ENCODE measurements at places on chromosomes 5 and 9.
A peak's percentile ranks its signal among the peaks of the same experiment; 100 is the strongest.

GRCh38 chr9:124514125-124514524, 6.9 kb upstream of the NR5A1 start:
- DNase-seq: no peak

DNA sequence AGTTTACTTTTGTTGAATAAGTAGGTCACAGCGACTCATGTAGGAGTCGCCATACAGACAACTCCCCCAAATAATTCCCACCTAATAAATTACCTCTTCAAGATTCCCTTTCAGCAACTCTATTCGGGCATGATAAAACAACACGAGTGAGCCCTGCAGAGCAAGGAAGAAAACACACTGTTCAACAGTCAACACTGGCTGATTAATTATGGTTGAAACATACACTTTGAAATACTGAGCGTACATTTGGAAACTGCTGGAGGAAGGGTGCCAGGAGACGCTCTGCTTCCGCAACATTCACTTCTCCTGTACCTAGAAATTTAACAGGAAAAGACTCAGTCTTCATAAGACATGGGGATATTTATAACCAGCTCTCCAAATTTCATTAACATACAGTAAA, 117.5 kb downstream of the TTC39B start:
- no peak for DNase-seq

GRCh38 chr9:101566904-101567724, 27.7 kb downstream of the PPP3R2 start:
- DNase-seq: no peak

- no peak for DNase-seq
These were observed 48.7 kb downstream of the TIMD4 start for GRCh38 chr5:156914371-156914737.

- no peak for DNase-seq
These were observed 3.1 kb downstream of the GFRA3 start for GRCh38 chr5:138271281-138271680.

DNA sequence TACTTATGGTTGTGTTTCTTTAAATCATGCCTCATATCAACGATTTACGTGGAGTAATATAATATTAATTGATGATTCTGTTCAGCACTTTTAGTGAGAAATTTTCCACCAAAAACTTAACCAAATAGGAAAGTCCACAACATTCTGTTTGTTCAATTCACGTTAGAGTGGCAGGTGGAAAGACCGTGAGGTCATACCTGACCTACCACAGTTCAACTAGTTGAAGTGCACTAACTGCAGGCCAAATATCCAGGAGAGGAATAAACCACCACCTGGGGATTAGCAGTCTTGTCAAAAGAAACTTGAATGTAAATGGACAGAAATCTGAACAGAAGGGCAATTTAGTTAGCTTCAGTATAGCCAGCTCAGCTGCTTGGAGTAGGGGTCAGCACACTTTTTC, 577.7 kb downstream of the KIF4B start:
- DNase-seq: no peak

DNA sequence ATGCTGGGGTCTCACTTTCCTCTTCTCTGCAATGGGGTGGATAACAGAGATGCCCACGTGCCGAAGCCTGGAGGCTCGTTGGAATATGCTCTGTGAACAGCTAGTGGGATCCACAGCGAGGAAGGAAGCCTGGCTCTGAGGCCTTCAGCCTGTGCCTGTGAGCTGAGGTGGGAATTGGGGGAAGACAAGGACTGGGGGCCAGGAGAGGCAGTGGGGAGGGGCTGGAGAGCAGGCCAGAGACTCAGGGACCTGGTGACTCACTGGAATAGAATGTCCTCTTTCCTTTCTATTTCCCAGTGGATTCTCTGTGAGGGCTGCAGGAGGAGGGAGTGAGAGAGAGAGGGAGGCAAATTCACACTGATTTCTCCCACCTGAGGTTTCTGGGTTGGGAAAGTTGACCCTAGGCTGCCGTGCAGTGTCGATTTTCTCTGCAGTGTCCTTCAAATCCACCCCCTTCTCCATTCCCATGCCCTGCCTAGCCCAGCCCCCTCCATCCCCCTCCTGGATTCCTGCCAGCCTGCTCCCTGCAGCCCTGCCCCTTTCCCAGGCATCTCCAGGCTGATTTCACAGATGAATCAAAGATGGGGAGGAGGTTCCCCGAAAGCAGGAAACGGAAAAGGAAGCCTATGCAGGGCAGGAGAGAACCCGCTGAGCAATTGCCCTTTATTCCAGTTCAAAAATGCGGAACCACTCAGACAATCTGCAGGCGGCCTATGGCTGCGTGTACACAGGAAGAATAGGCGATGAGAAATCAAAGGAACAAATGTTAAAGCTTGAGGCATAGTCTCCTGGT, 1.4 kb upstream of the SPAAR start:
- peak; percentile 79 for DNase-seq

DNA sequence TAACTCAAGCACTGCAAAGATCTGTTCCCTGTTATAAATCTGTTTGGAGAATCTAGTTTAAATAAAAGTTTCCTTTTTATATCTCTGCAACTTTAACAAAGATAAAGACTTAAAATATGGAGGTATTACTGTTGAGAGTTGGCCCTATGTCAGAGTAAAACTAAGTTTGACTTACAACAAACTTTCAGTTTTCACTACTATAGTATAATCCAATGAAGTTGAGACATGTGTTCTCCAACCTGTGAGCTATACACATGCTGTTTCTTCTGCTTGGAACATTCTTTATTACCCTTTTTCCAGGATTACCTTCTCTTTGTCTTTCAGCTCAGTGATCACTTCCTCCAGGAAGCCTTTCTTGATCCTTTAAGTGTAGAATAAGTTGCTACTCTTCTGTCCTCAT, 1109.3 kb downstream of the MAT2B start:
- DNase-seq: no peak

DNA sequence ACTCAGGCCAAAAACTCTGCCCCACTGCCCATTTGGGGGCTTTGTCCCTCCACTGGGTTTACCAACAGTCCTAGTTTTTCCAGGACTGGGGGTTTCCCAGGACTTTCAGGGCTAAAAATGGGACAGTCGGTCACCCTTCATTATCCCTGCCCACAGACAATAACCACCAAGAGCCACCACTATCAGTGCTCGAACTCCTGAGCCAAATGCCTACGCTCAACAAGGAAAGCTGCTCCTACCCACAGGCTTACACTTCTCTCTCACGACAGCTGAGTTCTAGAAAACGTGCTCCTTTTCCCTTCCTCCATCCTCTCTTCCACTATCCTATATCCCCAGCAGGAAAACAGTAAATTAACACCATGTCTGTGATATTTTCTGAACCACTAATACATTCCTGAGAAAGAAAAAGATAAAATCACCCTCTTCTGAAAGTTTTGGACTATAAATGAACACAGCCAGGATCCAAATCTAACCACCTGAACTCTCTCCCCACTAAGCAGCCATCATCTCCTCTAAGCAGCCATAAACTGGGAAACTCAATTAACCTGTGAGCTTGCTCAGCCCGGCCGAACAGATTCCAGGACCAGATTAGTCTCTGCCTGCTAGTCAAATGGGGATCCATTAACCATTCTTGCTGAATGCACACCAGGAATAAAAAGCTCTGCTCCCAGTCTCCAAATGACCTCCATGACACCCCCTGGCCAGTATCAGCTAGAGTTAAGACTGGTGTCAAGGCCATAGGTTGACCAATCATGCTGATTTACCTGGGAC, 41.8 kb downstream of the KLHL3 start:
- DNase-seq: no peak

DNA sequence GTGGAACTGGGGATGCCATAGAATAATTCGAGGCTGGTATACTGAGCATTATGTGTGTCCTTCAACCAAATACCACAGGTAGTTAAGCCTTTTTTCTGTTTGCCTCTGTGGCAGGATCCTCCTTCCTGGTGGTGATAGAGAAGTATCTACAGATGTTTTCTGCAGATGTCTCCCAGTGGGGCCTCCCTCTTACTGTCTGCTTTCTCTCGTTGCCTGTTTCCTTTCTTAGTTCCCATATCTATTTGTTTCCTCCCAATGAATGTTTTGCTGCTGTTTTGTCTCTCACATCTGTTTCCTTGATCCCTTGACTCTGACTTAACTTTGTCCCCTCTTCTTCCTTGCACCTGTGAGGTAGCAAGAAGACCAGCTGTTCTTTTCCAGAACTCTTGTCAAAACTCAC, 130.9 kb upstream of the NUDT12 start:
- DNase-seq: no peak

GRCh38 chr5:157918811-157919742, 60.1 kb upstream of the CLINT1 start:
- DNase-seq: no peak

DNA sequence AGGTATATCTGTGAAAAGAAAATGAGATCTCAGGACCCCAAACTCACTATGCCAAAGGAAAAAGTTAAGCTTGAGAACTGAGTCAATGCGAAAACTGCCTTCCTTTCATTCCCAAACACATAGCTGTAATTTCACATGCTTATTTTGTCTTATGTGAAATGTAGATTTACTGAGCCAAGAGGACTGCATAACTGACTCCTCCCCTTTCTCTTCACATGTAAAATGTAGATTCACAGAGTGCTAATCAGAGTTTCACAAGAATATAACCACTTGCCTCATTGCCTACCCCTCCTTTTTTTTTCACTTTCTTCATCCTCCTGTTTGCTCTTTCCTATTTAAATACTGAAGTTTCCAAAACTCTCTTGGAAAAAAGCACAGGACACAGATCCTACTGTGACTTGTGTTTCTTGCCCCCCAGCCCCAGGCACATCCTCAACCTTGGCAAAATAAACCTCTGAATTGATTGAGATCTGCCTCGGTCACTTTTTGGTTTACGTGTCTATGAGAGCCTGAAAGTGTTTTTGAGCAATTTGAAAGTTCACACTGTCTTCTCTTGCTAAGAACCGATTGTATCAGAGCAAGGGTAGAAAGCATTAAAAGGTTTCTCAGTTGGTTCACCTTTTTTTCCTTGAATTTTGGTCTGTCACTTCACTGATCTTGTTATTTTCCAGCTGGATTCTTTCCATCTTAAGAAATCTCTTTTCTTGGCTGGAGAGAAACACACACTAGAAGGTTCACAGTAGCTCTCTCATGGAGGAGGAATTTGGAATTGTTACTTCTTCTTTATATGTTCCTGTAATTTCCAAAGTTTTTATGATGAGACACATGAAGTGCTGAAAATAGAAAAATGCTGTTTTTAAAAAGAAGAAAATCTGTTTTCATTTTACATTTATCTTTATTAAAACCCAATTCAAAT, 44.8 kb upstream of the SNAPC3 start:
- DNase-seq: no peak

DNA sequence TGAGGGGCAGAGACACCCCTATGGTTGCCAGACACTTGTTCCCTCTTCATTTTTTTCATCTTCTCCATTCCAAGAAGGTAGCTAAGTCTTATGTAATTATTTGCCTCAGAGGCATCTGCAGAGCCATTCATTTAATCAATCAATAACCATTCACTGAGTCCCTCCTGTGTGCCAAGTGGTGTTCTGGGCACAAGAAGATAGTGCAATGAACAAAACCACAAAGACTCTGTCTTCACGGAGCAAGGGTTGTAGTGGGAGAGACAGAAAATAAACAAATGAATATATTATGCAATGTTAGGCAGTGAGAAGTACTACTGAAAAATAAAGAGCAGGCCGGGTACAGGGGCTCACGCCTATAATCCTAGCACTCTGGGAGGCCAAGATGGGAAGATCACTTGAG, 41.4 kb upstream of the CTNNA1 start:
- DNase-seq: no peak

- no peak for DNase-seq
These were observed 261.5 kb upstream of the PCSK5 start for GRCh38 chr9:75628952-75629351.

DNA sequence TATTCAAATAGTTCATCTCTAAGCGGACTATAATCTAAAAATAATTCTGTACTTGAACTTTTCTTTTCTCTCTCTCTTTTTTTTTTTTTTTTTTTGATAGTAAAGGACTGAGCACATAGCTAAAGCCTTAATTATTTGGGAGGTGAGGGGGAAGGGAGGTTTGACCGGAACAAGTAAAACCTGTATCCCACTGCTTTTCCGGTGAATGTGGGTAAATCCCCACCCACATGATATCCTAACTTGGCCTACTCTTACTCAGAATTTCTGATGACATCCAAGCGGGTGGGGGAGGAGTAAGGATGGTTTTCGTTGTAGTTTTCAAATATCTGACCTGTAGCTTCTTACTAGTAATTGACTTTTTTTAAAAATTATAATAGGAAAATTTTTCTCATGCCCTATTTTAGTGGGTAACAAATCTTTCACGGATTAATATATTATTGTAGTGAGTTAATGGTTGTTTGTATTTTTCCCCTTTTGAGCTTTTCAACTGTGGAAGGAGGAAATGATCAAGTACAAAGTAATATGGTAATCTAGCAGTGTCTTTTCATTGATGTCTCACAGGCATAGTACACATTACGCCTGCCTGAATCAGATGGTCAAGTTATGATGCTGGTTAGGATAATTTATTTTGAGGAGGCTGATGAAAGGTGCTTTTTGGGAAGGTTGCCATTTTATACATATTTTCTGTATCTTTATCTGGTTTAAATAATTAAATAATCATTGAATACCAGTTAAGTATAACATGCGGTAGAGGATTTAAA, 2.2 kb upstream of the ELL2 start:
- no peak for DNase-seq

GRCh38 chr9:98365227-98365669, 109.8 kb upstream of the TBC1D2 start:
- no peak for DNase-seq

DNA sequence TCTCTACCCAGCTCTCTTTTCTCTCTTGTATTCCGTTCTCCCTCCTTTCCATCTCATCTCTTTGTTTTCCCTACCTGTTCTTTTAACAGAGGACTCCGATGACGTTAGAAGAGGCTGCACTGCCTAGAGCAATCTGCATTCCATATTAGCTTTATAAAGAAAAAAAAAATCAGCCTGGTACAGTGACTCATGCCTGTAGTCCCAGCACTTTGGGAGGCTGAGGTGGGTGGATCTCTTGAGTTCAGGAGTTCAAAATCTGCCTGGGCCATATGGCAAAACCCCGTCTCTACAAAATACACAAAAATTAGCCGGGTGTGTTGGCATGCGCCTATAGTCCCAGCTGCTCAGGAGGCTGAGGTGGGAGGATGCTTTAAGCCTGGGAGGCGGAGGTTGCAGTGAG, 49.0 kb downstream of the DAPK1 start:
- no peak for DNase-seq

DNA sequence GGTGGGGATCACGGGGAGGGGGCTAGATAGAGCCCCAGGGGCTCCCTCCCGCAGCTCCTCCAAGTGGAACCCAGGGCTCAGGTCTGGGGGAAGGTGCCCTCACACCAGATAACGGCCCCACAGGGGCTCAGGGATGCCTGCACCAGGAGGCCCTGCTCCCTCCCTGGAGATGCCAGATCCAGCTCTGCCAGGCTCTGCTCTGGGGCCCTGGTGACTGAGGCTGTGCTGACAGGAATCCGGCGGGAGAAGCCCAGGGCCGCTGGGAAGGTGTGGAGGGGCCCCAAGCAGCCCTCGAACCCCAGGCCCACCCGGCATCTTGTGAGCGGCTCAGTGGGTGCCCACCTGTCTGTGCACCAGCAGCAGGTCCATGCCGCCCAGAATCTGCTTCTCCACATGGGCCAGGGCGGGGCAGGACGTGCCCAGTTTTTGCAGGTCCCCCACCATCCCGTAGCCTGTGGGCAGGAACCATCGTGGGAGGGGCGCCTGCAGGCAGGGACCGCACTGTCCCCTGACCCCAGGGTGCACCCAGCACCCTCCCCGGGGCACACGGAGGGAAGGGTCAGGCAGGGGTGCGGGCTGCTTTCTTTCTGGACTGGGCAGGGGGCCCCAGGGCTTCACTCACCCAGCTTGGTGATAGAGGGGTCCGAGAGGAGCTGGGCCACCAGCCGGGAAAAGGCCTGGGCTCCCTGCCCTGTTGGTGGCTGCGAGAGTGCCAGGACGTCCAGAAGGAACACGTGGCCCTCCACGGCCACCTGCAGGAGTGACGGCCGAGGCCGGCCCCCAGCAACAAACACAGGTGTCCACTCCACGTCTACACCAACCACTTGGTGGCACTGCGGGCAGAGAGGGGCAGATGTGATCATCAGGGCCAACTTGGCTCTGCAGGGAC, 48.9 kb upstream of the NRARP start:
- DNase-seq: no peak
